ENCODE measurements at places on chromosomes 13 and 19.

DNA sequence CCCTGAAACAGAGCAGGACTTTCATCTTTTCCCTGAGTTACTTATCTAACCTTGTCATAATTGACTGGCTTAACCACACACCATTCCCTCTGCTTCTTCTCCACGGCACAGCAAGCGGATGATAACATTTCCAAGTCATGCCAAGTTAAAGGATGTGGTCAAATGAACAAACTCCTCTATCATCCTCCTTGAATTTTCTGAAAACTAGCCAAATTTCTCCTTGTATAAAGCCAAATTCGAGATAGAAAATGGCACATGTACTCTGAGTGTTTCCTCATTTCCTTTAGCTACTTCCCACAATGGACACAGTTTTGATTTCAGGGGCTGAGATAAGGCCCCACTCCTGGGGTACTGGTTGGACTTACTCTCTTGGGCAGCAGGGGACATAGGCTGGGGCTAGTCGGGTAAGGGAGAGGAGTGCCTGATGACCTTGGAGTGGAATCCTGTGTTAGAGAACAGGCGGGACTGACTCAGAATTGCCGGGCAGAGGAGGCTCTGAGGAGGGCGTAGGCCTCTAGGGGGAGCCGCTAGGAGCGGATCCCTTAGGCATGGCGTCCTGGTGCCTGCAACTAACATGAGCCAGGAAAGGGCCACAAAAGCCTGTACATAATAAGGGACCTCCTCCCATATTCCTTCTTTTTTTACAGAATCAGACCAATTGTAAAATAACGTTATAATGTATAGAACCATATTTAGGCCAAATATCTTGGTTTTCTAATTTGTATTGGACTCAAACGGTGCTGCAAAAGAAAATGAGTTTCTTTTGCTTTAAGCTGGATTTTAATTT lies 20.3 kb upstream of the TMTC4 start:
- no peak for DNase-seq

DNA sequence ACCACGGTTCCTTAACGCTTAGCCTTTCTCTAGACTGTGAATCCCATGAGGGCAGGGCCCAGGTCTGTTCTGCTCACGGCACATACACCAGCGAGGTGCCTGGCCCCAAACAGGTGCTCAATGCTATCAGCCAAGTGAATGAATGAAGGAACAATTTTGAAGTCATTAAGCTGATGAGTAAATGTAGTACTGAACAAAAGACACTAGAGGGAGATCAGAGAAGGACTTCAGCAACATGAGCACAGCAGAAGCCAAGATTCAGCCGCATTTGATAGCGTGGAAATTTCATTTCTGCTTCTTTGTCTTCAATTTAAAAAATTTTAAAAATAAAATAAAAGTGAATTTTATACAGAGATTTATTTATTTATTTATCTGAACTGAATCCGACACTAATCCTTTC lies 20.1 kb upstream of the MYO16 start:
- DNase-seq = no peak

DNA sequence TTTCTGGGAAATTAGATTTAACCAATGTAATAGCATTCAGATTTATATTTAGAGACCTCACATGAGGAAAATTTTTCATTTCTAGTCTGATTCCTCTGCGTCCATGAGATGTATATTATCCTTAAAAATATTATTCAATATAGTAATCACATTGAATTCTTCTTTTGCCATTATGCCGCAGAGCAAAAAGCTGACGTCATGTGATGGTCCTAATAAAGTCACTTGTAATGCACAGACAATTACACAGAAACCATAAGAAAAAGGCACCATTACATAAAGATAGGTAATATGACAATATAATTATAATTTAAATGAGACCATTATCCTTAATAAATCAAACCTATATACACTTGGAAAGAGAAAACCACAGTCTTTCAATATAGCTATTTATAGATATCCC lies 1021.5 kb downstream of the PCDH9 start:
- no peak for DNase-seq

DNA sequence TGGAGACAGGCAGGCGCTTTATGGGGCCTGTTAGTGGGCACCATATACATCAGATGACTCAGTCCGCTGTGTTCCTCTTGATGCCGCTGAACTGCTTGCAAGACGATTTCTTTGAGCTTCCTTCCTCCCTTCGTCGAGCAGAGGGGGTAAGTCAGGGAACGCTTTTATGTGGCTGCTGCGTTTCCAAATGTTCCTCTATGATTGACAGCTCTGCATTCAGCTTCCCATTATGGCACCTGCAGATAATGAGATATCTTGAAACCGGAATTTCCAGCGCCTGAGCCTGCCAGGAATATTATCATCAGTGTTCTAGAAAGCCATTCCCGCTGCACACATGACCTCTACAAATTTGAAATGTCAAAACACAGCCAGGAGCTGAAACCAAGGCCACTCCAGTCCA lies 257.0 kb downstream of the TSHZ3 start:
- no peak for DNase-seq

DNA sequence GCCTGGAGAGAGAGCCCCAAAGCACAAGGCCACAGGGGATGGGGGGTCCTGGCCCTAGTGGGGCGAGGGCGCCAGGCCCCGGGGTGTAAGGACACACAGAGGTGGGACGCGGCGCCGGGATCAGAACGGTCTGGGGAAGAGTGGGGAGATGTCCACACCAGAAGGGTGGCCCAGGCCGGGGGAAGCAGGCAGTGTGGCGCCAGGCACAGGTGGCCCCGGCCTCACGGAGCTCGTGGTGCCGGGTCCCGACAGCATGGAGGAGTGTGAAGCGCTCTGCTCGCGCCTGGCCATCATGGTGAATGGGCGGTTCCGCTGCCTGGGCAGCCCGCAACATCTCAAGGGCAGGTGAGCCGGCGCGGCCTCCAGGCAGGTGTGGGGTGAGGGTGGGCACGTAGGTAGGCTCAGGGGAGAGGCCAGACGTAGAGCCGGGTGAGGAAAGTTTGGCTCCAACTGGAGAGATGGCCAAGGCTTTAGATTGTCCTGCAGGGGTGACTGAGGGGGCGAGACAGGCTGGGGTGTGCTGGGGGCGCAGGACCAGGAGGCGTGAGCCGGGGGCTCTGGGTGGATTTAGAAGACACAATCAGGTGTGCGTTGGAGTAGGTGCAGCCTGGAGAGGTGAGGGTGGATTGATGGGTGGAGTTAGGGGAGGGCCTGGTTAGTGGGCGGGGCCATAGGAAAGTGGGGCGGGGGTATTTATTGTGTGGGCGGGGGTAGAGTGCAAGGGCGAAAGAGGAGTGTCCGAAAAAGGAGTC lies 2.9 kb upstream of the ARHGAP45 start:
- DNase-seq = no peak

Data from activated CD4-positive, alpha-beta T cell treated with anti-CD3 and anti-CD28 coated beads, Interleukin-2, amount 50 U/mL, for 4 hours (primary cell).